Activated naive CD4-positive, alpha-beta T cell treated with anti-CD3 and anti-CD28 coated beads, Interleukin-2, amount 10 ng/mL, durations not matched to agents 7 days and 5 days (primary cell): ENCODE measurements at places on chromosomes 2 and 18.

GRCh38 chr2:36367486-36367885 is 11.9 kb downstream of the CRIM1 start:
- peaks cover 3% of the 10 kb centered on the region for H3K4me1 ChIP-seq
- H3K27ac ChIP-seq = no peak overlapping the region
- DNase-seq = no peak

- H3K27ac ChIP-seq = no peak overlapping the region
- no peak for DNase-seq
- peaks cover 26% of the 10 kb centered on the region for H3K4me1 ChIP-seq
- no peak overlapping the region for H3K4me3 ChIP-seq
- no peaks in the 10 kb centered on the region for H3K36me3 ChIP-seq
Observed at GRCh38 chr2:205657579-205657978, 24.7 kb upstream of the NRP2 start.

DNA sequence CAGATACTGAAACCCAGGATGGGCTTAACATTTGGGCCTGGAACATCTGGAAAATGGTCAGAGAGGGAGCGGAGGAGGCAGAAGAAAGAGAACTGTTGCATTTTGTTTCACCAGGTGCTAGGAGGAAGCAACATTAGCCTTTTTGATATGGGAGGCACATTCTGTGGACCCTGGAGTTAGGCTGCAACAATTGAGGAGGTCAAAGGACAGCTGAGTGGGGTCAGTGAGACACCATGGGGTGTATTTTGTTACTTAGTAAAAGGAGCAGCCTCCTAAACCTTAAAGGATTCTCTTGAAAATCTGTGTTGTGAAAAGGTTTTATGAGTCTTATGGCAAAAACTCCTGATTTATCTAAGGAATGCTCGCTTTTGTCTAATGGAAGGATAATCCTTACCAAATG is 124.9 kb downstream of the GREB1L start:
- H3K36me3 ChIP-seq = no peaks in the 10 kb centered on the region
- no peaks in the 10 kb centered on the region for H3K4me1 ChIP-seq
- H3K27me3 ChIP-seq = peaks cover 4% of the 10 kb centered on the region
- DNase-seq = no peak

DNA sequence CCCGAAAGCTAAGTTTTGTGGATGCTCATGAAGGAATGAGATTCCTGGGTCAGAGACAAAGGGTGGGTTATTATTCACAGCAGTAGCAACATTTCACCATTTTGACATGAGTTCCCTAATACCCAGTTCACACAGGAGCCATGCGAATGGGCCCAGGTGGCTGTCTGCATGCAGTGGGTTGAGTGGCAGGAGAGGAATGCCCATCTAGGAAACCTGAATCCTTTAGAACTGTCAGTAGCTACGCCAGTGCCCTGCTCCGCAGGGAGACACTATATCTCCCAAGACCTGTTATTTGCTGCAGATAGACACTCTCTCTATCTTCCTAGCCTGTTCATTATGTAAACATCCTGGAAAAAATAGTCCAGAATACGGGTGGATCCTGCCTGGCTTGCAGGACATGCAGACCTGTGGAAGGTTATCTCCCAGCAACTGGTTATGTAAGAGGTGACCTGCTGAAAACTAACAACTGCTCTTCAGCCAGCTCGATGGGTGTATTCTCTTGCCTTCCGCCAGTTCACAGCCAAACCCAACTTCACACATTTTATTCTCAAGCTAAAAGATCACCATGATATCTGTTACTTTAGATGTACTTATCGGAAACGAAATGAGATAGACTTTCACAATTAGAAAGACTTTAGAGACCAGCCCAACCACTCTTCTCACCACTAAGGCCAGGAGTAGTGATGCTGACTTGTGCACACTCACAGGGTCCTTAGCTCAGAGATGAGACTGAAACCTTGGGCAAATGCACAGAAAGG is 59.1 kb downstream of the MBP start:
- peaks cover 66% of the 10 kb centered on the region for H3K36me3 ChIP-seq
- peaks cover 76% of the 10 kb centered on the region for H3K4me1 ChIP-seq
- H3K27me3 ChIP-seq = no peaks in the 10 kb centered on the region
- H3K4me3 ChIP-seq = no peak overlapping the region
- no peak for DNase-seq

DNA sequence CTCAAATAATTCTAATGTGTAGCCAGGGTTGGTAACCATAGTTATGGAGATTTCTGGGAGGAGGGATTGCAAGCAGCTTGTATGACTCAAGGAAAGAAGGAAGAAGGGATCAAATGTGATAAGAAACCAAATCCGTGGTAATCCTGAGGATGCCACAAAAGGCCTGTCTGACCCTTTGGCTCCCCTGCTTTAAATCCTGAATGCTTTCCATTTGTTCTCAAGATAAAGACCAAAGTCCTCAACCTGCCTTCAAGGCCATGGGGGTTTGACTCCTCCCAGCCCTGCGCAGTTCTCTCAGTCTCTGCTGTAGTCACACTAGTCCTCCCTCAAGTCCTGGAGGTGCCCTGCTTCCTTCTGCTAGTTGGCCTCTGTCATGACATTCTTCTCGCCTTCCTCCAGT is 74.0 kb downstream of the SUMO1 start:
- no peaks in the 10 kb centered on the region for H3K36me3 ChIP-seq
- H3K27me3 ChIP-seq = no peaks in the 10 kb centered on the region
- no peaks in the 10 kb centered on the region for H3K4me1 ChIP-seq
- H3K4me3 ChIP-seq = no peak overlapping the region
- no peak for DNase-seq
- H3K27ac ChIP-seq = no peak overlapping the region

DNA sequence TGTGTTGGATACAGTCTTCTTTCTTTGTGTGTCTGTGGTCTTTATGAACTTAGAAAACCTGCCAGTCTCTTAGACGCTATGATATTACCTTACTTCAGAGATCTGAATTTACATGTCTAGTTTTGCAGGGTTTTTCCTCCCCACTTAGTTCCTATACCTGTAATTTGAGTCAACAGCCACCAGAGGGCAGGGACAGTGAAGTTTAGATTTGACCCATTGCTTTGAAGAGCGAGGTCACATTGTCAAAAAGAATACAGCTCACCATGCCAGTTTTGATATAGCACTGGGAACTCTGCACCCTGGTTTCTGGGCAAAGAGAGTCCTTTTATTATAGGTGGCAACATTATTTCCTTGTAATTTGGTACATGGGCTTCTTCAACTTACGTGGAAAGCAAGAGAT is 102.3 kb downstream of the MAPK4 start:
- no peaks in the 10 kb centered on the region for H3K36me3 ChIP-seq
- no peak overlapping the region for H3K4me3 ChIP-seq
- H3K27ac ChIP-seq = no peak overlapping the region

- DNase-seq = no peak
- no peak overlapping the region for H3K27ac ChIP-seq
- H3K4me1 ChIP-seq = no peaks in the 10 kb centered on the region
- H3K4me3 ChIP-seq = no peak overlapping the region
- no peaks in the 10 kb centered on the region for H3K27me3 ChIP-seq
Observed at GRCh38 chr2:37997629-37998028, 72.5 kb downstream of the RMDN2 start.

DNA sequence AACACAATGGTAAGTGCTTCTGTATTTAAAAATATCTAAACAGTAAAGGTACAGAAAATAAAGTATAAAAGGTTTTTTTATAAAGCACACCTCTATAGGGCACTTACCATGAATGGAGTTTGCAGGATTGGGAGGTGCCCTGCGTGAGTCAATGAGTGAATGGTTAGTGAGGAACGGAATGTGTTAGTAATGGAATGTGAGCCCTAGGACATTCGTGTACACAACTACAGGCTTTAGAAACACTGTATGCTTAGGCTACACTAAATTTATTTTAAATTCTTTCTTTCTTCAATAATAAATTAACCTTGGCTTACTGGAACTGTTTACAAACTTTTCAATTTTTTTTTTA is 337.9 kb upstream of the SLC39A10 start:
- no peak for DNase-seq
- H3K36me3 ChIP-seq = no peaks in the 10 kb centered on the region
- no peak overlapping the region for H3K27ac ChIP-seq

- no peaks in the 10 kb centered on the region for H3K27me3 ChIP-seq
- H3K36me3 ChIP-seq = peaks cover 67% of the 10 kb centered on the region
- no peak overlapping the region for H3K4me3 ChIP-seq
- H3K27ac ChIP-seq = no peak overlapping the region
Observed at GRCh38 chr2:239147376-239147775, 253.4 kb downstream of the HDAC4 start.

DNA sequence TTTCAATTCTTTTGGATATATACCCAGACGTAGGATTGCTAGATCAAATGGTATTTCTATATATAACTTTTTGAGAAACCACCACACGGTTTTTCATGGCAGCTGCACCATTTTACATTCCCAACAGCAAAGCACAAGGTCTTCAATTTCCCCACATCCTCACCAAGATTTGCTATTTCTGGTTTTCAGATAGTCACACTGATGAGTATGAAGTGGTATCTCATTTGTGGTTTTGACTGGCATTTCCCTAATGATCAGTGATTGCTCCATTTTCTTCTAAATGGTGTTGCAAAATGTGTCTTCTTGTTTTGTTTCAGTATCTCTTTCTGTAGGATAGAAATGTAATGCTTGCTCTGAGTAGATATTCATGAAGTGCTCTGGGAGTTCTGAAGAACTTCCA is 52.0 kb downstream of the ANKRD44 start:
- peaks cover 37% of the 10 kb centered on the region for H3K36me3 ChIP-seq
- peak overlapping the region; percentile 79 for H3K27ac ChIP-seq
- DNase-seq = no peak
